ENCODE measurements at places on chromosomes 1 and 21. TPM values are rescaled to one million over a fixed set of nuclear protein-coding genes. Genes with fewer than 3 reads are reported as not detected.

DNA sequence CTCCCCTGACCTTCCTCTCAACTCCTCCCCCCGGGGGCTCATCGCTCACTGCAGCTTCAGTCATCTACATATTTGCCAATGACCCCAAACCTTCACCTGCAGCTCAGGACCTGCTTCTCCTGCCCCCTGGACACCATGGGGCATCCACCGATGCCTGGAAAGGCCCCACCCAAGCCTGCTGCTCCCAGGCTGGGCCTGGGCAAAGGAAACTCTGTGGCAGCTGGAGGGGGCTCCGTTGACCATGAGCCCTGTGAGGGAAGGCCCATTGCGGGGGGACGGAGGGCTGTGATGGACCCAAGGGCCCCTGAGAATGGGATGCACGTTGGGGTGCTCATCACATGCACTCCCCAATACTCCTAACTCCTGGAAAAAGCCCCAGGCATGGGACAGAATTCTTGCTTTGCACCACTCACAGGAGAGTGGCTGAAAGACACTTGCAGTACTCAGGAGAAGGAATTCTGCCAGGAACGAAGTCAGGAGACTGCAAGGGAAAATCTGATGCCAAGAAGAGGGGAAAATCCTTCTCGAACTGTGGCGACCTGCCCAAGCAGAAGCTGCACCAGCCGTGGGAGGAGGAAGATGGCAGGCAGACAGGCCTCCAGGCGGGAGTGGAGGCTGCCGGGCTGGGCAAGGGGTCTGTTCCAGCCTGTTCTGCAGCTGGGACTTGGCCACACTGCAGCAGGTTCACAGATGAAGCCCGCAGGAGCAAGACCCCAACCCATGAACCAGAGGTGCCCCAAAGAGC, 18.4 kb downstream of the MATN1 start:
- H3K27ac ChIP-seq = no peak overlapping the region
- no peaks in the 10 kb centered on the region for H3K27me3 ChIP-seq
- H3K36me3 ChIP-seq = no peaks in the 10 kb centered on the region
- DNase-seq = no peak

GRCh38 chr1:93177991-93178390, 2.2 kb downstream of the TMED5 start:
- H3K4me1 ChIP-seq = peaks cover 13% of the 10 kb centered on the region
- H3K27me3 ChIP-seq = no peaks in the 10 kb centered on the region
- H3K27ac ChIP-seq = no peak overlapping the region
- DNase-seq = no peak
- peak overlapping the region; percentile 79 for H3K4me3 ChIP-seq
- no peaks in the 10 kb centered on the region for H3K36me3 ChIP-seq

The FCRL5 gene
- total RNA-seq = 2.8 TPM

DNA sequence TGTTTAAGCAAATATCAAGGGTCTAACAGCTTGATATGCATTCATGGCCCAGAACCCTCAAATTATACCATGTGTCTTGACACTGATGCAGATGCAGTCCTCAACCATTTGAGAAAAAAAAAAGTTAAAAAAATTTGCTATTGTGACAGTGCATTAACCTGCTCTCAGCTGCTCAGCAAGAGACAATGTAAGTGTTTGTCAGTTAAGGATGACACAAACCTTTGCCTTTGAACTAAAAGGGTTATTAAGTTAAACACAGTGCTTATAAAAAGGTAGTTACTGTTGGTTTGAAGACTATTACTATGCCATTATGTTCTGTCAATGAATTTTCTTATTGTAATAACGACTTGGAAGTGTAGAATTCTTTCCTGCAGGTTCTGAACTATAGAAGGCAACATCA, 655.6 kb upstream of the NEGR1 start:
- no peak overlapping the region for H3K27ac ChIP-seq
- no peaks in the 10 kb centered on the region for H3K27me3 ChIP-seq
- no peak for DNase-seq
- no peaks in the 10 kb centered on the region for H3K36me3 ChIP-seq
- peaks cover 12% of the 10 kb centered on the region for H3K4me1 ChIP-seq

GRCh38 chr1:177558372-177558771, 387.6 kb downstream of the BRINP2 start:
- DNase-seq = no peak
- no peaks in the 10 kb centered on the region for H3K36me3 ChIP-seq
- no peak overlapping the region for H3K27ac ChIP-seq
- no peak overlapping the region for H3K4me3 ChIP-seq
- H3K4me1 ChIP-seq = no peaks in the 10 kb centered on the region

DNA sequence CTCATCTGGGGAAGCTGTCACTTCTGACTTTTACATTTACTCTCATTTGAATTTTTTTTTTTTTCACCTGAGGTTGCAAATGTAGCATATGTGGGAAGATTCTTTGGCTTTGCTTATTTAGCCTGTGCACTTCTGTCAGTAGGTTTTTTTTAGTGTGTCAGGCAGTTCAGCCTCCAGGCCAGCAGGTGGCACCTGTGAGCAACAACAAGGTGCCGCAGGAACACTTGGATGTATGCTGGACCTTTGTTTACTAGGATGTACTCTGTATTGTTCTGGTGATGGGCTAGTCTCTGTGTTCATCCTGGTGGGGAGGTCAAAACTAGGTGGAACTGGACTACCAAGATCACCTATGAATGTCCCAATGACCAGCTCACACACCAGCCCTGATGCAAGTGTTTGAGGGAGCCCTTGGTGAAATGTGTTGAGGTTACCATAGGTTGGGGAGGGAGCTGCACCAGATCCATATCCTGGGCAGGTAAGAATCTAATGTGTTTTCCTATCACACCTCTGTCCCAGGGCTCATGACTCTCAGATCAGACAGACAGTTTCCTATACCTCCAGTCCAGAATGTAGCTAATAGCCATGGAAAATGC, 618.2 kb downstream of the BRINP3 start:
- H3K36me3 ChIP-seq = no peaks in the 10 kb centered on the region
- no peak overlapping the region for H3K4me3 ChIP-seq
- H3K27me3 ChIP-seq = no peaks in the 10 kb centered on the region
- peak; percentile 71 for DNase-seq

GRCh38 chr1:54070171-54070837, 16.9 kb downstream of the TCEANC2 start:
- no peaks in the 10 kb centered on the region for H3K27me3 ChIP-seq
- H3K36me3 ChIP-seq = peaks cover 7% of the 10 kb centered on the region
- peak; percentile 56 for DNase-seq
- H3K4me3 ChIP-seq = no peak overlapping the region
- no peak overlapping the region for H3K27ac ChIP-seq
- H3K4me1 ChIP-seq = no peaks in the 10 kb centered on the region

DNA sequence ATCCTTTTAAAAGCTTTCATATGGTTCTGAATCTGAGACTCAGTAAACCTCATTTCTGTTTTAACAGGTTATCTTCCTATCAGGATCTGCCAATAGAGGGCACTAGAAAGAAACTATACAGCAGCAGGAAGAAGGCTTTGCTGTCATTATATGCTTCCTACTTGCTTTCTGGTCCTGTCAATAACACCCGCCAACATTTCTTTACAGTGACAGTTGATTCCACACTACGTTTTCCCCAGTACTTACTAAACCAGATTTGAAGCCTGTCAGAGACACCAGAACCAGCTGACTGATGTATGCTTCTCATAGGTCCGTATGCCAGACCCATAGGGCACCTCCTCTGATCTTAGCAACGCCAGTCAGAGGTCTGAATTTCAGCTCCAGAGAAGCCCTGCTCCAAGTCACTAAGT, 341.0 kb upstream of the NEGR1 start:
- no peak overlapping the region for H3K4me3 ChIP-seq
- H3K27me3 ChIP-seq = no peaks in the 10 kb centered on the region
- peak; percentile 81 for DNase-seq
- H3K27ac ChIP-seq = no peak overlapping the region
- no peaks in the 10 kb centered on the region for H3K4me1 ChIP-seq
- no peaks in the 10 kb centered on the region for H3K36me3 ChIP-seq

The ERVH48-1 gene
- total RNA-seq = 44.2 TPM

- H3K27me3 ChIP-seq = no peaks in the 10 kb centered on the region
- no peaks in the 10 kb centered on the region for H3K36me3 ChIP-seq
- no peaks in the 10 kb centered on the region for H3K4me1 ChIP-seq
Observed at GRCh38 chr1:205601205-205601604, 30.6 kb downstream of the ELK4 start.

DNA sequence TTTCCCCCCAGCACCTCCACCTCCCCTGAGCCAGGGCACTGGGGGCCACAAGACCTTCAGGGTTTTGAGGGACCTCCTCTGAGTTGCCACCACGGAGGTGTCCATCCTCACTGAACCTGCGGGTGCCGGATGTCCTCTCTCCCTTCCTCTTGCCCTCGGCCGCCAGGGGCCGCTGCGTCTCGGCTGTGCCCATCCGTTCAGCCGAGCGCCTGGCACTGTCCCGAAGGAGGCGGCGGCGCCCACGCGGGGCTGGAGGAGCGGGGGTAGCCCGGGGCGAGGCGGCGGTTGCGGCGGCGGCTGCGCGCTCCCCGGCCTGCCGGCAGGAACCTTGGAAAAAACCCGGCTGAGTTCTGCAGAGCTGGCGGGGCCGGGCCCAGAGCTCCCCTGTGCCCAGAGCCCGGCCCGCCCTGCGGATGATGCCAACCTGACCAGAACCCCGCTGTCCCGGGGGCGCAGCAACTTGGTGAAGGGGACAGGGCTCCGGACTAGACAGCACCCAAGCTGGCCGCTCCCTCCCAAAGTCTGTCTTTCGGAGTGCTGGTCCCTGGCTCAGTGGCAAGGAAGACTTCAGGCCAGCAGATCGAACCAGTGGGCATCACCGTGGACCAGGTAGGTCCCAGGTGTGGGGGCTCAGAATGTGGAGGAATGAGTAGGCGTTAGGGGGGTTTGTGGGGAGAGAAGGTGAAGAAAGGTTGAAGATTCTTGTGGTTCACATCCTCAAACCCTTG, 3.7 kb upstream of the PPM1J start:
- no peak overlapping the region for H3K27ac ChIP-seq
- peak; percentile 88 for DNase-seq
- H3K36me3 ChIP-seq = no peaks in the 10 kb centered on the region
- H3K27me3 ChIP-seq = peaks cover 65% of the 10 kb centered on the region
- H3K4me3 ChIP-seq = peak overlapping the region; percentile 50

DNA sequence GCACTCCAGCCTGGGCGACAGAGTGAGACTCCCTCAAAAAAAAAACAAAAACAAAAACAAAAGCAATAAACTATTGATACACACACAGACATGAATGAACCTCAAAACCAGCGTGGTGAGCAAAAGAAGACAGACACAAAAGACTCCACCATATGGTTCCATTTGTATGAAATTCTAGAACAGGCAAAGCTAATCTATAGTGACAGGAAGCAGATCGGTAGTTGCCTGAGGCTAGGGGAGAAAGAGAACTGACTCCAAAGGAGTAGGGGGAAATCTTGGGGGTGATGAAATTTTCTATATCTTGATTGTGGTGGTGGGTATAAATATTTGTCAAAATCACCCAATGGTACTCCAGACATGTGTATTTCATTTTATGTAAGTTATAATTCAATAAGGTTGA, 20.9 kb downstream of the LACTBL1 start:
- DNase-seq = no peak
- no peak overlapping the region for H3K4me3 ChIP-seq
- H3K27me3 ChIP-seq = peaks cover 38% of the 10 kb centered on the region
- no peak overlapping the region for H3K27ac ChIP-seq
- H3K4me1 ChIP-seq = no peaks in the 10 kb centered on the region
- no peaks in the 10 kb centered on the region for H3K36me3 ChIP-seq

DNA sequence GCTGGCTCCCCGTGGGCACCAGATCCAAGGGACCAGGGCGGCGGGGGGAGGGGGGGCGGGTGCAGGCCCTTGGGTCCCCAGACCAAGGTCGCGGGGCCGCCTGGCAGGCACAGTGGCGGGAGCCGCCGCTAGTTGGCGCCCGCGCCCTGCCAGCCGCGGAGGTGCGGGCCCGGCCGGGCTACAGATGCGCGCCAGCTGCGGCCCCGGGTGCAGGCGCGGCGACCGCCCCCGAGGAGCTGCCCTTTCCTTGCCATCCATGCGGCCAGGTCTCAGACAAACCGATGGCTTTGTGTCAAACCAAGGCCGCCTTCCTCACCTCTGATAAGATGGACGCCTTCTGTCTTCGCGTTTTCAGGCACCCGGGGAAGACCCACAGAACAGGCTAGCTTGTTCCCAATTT, 2.2 kb upstream of the RUNX3 start:
- H3K4me3 ChIP-seq = peak overlapping the region; percentile 61
- peak; percentile 74 for DNase-seq
- peaks cover 54% of the 10 kb centered on the region for H3K4me1 ChIP-seq
- H3K27me3 ChIP-seq = peaks cover 89% of the 10 kb centered on the region
- H3K27ac ChIP-seq = no peak overlapping the region
- no peaks in the 10 kb centered on the region for H3K36me3 ChIP-seq

GRCh38 chr1:66654643-66655042, 97.6 kb upstream of the DYNLT5 start:
- no peak for DNase-seq
- H3K4me1 ChIP-seq = peaks cover 6% of the 10 kb centered on the region
- no peak overlapping the region for H3K4me3 ChIP-seq
- H3K27ac ChIP-seq = no peak overlapping the region
- no peaks in the 10 kb centered on the region for H3K27me3 ChIP-seq

DNA sequence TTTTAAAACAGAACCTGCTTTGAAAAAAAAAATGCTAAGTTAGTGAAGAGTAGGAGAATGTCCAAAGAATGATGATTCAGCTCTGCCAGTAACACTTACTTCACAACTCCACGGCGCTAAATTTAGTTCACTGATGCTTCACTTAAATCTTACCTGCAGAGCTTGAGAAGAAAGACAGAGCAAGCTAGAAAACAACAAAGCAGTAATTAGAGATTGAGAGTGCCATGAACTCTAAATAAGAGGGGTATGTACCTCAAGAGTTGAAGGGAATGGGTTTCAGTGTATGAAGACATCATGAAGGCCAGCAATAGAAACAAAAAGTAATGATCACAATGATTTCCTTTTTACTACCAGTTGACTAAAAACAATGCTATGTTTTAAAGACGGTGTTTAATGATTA, 32.8 kb downstream of the EPRS1 start:
- peaks cover 48% of the 10 kb centered on the region for H3K36me3 ChIP-seq
- no peaks in the 10 kb centered on the region for H3K4me1 ChIP-seq
- DNase-seq = no peak
- no peaks in the 10 kb centered on the region for H3K27me3 ChIP-seq
- no peak overlapping the region for H3K27ac ChIP-seq
- no peak overlapping the region for H3K4me3 ChIP-seq

- H3K27me3 ChIP-seq = no peaks in the 10 kb centered on the region
- H3K36me3 ChIP-seq = no peaks in the 10 kb centered on the region
- peak; percentile 98 for DNase-seq
Observed at GRCh38 chr1:180923021-180923841, 10.5 kb downstream of the KIAA1614 start.

GRCh38 chr1:223811634-223812101, 34.1 kb downstream of the TP53BP2 start:
- H3K27ac ChIP-seq = no peak overlapping the region
- peak; percentile 51 for DNase-seq
- peaks cover 13% of the 10 kb centered on the region for H3K36me3 ChIP-seq
- H3K27me3 ChIP-seq = no peaks in the 10 kb centered on the region
- H3K4me1 ChIP-seq = no peaks in the 10 kb centered on the region

- H3K27me3 ChIP-seq = no peaks in the 10 kb centered on the region
- H3K4me1 ChIP-seq = no peaks in the 10 kb centered on the region
- no peak overlapping the region for H3K27ac ChIP-seq
- no peak overlapping the region for H3K4me3 ChIP-seq
- DNase-seq = no peak
- H3K36me3 ChIP-seq = no peaks in the 10 kb centered on the region
Observed at GRCh38 chr1:103460511-103460910, 65.0 kb upstream of the RNPC3 start.

- DNase-seq = no peak
- no peak overlapping the region for H3K27ac ChIP-seq
- no peak overlapping the region for H3K4me3 ChIP-seq
- peaks cover 6% of the 10 kb centered on the region for H3K36me3 ChIP-seq
Observed at GRCh38 chr1:44867801-44868200, 24.7 kb upstream of the PTCH2 start.

Measured in GM23338 (cell line).